ENCODE measurements at places on chromosomes 3 and 15.

DNA sequence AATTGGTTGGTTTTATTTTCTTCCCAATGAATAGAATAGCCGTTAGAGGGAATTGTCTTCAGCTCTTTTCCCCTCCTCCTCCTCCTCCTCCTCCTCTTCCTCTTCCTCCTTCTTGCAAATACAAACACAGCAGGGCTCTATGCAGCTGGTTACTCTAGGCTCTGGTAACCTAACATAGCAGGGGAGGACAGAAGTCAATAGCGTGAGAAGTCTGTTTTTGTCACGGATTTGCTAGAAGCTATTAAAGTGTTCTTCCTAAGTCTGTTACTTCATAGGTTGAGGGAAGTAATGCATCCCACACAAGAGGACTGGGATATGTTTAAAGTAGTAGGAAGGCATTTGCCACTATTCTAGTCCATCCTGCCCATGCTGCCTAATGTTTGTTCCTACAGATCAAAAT lies 374.7 kb upstream of the TPRG1 start:
- no peak for DNase-seq

GRCh38 chr15:31216215-31216911 lies 110.3 kb upstream of the KLF13 start:
- peak; percentile 89 for DNase-seq

- no peak for DNase-seq
Observed at GRCh38 chr3:190366133-190366532, 21.8 kb upstream of the CLDN16 start.

- DNase-seq, result no peak
Observed at GRCh38 chr15:40082195-40082883, 26.3 kb downstream of the BMF start.

GRCh38 chr3:22565393-22565792 lies 637.7 kb upstream of the UBE2E2 start:
- DNase-seq, result no peak

DNA sequence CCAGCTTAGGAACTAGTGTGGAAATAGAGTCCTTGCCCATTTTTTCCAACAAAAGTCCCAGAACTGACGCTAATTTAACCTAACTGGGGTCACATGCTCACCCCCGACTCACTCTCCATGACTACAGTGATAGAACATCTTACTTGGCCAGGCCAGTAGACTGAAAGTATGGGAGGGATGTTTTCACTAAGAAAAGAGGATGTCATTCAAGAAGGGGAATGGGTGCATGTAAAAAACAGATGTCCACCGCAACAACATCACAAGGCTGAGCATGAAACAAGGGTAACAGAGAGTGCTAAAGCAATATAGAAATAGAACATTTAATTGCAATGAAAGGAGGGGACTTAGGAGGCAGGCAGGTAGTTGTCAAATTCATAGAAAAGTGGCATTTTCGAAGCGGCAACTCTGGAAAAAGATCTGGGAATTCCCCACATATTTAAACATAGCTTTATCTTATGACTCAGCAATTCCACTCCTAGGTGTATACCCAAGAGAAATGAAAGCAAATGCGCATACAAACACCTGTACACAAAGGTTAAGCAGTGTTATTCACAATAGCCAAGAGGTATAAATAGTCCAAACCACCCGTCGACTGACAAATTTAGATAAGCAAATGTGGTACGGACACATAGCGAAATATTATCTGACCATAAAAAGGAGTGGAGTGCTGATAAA lies 41.1 kb upstream of the UBE2E2 start:
- DNase-seq, result peak; percentile 50

- DNase-seq, result no peak
Observed at GRCh38 chr3:32500231-32500630, 2.4 kb downstream of the CMTM6 start.
